ENCODE measurements at places on chromosomes 12 and 14.

- no peaks in the 10 kb centered on the region for H3K36me3 ChIP-seq
- H3K4me3 ChIP-seq, result no peak overlapping the region
Measured at GRCh38 chr14:98070536-98070935, 1201.5 kb downstream of the BCL11B start.

- H3K27ac ChIP-seq, result no peak overlapping the region
- H3K36me3 ChIP-seq, result no peaks in the 10 kb centered on the region
- H3K4me3 ChIP-seq, result no peak overlapping the region
- H3K27me3 ChIP-seq, result peaks cover 7% of the 10 kb centered on the region
Measured at GRCh38 chr12:116621194-116621593, 62.0 kb downstream of the MAP1LC3B2 start.

- H3K27ac ChIP-seq, result no peak overlapping the region
- H3K36me3 ChIP-seq, result no peaks in the 10 kb centered on the region
- DNase-seq, result no peak
- no peak overlapping the region for H3K4me3 ChIP-seq
Measured at GRCh38 chr14:59134307-59134706, 54.2 kb upstream of the DAAM1 start.

DNA sequence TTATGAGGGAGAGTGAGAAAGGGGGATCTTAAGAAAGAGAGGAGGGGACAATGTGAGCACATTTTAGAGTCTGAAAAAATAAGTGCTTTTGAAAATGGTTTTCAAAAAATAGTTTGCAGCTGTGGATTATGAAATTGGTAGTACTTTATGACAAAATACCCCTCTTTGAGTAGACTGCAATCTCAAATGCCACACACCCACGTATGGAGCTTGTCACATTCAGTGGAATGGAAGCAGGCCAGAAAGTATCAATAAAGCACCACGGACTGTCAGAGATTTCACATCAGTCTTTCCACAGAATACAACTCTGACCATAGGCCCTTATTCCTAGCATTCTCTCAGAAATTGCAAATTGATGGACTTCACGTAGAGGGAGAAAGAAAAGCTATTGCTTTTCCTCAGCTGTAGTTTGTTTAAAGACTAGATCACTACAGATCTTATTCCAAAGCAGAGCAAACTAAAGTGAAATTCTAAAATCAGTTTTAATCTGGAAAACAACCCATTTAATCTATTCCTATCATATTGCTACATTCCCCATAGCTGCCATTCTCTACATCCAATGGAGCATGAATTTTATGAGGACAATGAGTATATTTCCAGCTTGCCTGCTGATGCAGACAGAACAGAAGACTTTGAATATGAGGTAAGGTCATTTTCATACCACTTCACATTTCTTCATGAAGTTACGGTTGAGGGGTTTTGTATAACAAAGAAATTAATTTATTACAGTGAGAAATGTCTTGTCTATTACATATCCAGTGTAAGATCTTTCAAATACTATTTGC is 321.3 kb downstream of the PDZRN4 start:
- no peaks in the 10 kb centered on the region for H3K4me1 ChIP-seq
- no peak overlapping the region for H3K27ac ChIP-seq
- H3K4me3 ChIP-seq, result no peak overlapping the region
- H3K36me3 ChIP-seq, result no peaks in the 10 kb centered on the region
- no peaks in the 10 kb centered on the region for H3K27me3 ChIP-seq
- DNase-seq, result no peak

- DNase-seq, result no peak
- H3K4me3 ChIP-seq, result no peak overlapping the region
- H3K4me1 ChIP-seq, result no peaks in the 10 kb centered on the region
- H3K27me3 ChIP-seq, result no peaks in the 10 kb centered on the region
- H3K36me3 ChIP-seq, result no peaks in the 10 kb centered on the region
Measured at GRCh38 chr14:83291714-83292113, 1758.1 kb upstream of the SEL1L start.

GRCh38 chr12:115439008-115439601 is 755.1 kb upstream of the TBX3 start:
- no peak for DNase-seq
- H3K36me3 ChIP-seq, result no peaks in the 10 kb centered on the region
- H3K4me1 ChIP-seq, result no peaks in the 10 kb centered on the region
- H3K27ac ChIP-seq, result no peak overlapping the region
- no peak overlapping the region for H3K4me3 ChIP-seq

GRCh38 chr14:91154851-91155625 is 41.2 kb downstream of the DGLUCY start:
- no peaks in the 10 kb centered on the region for H3K27me3 ChIP-seq
- peaks cover 14% of the 10 kb centered on the region for H3K4me1 ChIP-seq
- no peak overlapping the region for H3K4me3 ChIP-seq
- H3K27ac ChIP-seq, result peak overlapping the region; percentile 21
- no peak for DNase-seq

- H3K27me3 ChIP-seq, result peaks cover 2% of the 10 kb centered on the region
- no peak for DNase-seq
- no peaks in the 10 kb centered on the region for H3K4me1 ChIP-seq
- no peaks in the 10 kb centered on the region for H3K36me3 ChIP-seq
- no peak overlapping the region for H3K27ac ChIP-seq
Measured at GRCh38 chr14:71180397-71180796, 273.1 kb downstream of the PCNX1 start.

DNA sequence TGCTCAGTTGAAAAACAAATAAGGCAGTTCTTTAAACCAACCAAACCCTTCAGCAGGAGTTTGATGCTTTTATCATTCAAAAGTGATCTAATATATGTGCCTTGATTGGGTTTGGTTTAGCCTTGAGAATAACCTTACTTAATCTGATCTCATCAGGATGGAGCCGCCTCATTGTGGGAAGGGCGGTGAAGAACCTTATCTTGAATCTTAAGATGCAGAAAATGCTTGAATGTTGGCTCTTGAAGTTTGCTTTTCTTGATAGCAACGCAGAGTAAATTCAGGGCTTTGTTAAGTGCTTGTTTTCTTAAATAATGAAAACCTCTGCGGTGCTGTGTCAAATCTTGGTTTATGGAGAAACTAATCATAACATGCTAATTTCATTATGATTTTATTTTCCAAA is 138.2 kb downstream of the MON2 start:
- peak overlapping the region; percentile 92 for H3K4me3 ChIP-seq
- no peak for DNase-seq
- peak overlapping the region; percentile 8 for H3K27ac ChIP-seq
- no peaks in the 10 kb centered on the region for H3K27me3 ChIP-seq
- peaks cover 27% of the 10 kb centered on the region for H3K36me3 ChIP-seq

GRCh38 chr12:57993030-57993429 is 51.7 kb downstream of the ATP23 start:
- no peaks in the 10 kb centered on the region for H3K36me3 ChIP-seq
- no peak for DNase-seq
- H3K27me3 ChIP-seq, result no peaks in the 10 kb centered on the region
- no peak overlapping the region for H3K27ac ChIP-seq

DNA sequence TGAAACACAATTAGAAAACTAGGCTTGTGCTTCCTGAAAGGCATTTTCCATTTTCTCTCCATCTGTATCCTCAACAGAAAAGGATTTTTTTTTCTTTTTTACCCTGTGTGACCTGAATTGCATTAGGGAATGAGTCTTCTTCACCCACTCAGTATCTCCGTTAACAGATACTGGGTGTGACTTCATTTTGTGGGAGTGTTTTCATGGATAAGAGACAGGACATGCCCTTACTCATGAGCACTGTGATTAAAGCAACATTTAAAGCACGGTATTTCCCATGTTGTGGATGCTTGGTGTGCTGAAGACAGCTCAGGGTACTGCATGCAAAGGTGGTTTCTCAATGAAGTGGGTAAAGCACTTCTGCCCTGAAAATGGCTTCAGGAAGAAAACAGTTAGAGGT is 1397.3 kb upstream of the TMEM132C start:
- no peak for DNase-seq
- H3K27ac ChIP-seq, result no peak overlapping the region
- H3K27me3 ChIP-seq, result no peaks in the 10 kb centered on the region
- H3K4me1 ChIP-seq, result no peaks in the 10 kb centered on the region
- H3K4me3 ChIP-seq, result no peak overlapping the region

- DNase-seq, result peak; percentile 43
- H3K36me3 ChIP-seq, result peaks cover 6% of the 10 kb centered on the region
- H3K4me1 ChIP-seq, result peaks cover 17% of the 10 kb centered on the region
- no peaks in the 10 kb centered on the region for H3K27me3 ChIP-seq
Measured at GRCh38 chr14:76904740-76905569, 78.7 kb downstream of the LRRC74A start.

GRCh38 chr12:108129017-108129812 is at the start of gene WSCD2:
Gene WSCD2 (plus strand): TSS chr12:108129288. CDS start chr12:108195833, 66,545 bp downstream.
- peaks cover 59% of the 10 kb centered on the region for H3K27me3 ChIP-seq
- peak within 1 kb of the TSS; percentile 12 for H3K4me3 ChIP-seq
- peak; percentile 5 for DNase-seq
- H3K27ac ChIP-seq, result no peak within 1 kb of the TSS
- H3K36me3 ChIP-seq, result no peaks in the 10 kb centered on the region

- no peaks in the 10 kb centered on the region for H3K36me3 ChIP-seq
- H3K27ac ChIP-seq, result no peak overlapping the region
- H3K27me3 ChIP-seq, result no peaks in the 10 kb centered on the region
- H3K4me1 ChIP-seq, result no peaks in the 10 kb centered on the region
- no peak for DNase-seq
Measured at GRCh38 chr14:33332497-33332896, 393.8 kb downstream of the NPAS3 start.

DNA sequence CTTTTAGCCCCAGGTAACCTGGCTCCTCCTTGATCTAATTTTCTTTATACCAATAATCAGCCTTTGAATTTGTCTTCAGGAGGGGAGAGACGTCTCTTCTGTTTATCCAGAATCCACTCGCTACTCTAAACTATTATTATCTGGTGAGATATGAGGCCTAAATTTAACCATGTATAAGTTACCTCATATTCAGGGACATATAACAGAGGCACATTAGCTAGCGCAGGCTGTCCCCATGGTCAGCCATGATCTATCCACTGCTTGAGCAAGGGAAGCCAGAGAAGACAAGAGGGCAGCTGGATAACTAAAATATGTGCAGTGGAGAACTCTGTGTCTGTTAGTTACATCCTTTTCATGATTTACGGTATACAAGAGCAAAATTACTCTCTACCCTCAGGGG is 481.0 kb downstream of the RAD51B start:
- no peak for DNase-seq
- no peak overlapping the region for H3K27ac ChIP-seq
- H3K4me3 ChIP-seq, result no peak overlapping the region
- peaks cover 3% of the 10 kb centered on the region for H3K36me3 ChIP-seq

GRCh38 chr14:99190696-99191394 is 81.2 kb downstream of the BCL11B start:
- peak overlapping the region; percentile 90 for H3K27ac ChIP-seq
- H3K36me3 ChIP-seq, result peaks cover 51% of the 10 kb centered on the region
- H3K4me1 ChIP-seq, result peaks cover 91% of the 10 kb centered on the region
- H3K4me3 ChIP-seq, result peak overlapping the region; percentile 86
- no peaks in the 10 kb centered on the region for H3K27me3 ChIP-seq
- no peak for DNase-seq

DNA sequence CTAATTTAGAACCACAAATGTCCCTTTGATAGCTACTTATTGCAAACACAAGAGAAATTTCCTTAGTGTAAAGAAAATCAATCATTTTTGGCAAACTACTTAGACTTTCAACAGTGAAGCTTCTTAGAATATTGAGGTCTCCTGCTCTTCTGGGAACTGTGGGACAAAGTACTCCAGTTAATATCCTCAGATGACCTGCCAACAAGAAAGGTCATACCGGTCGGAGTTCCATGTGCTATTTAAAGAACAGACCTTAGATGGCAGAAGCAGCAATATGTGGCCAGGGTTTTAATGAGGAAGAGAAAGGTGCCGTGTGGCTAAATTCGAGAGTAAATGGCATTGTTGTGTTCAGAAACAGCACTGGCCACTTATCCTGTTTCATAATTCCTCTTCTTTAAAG is 114.7 kb upstream of the AMIGO2 start:
- no peak overlapping the region for H3K27ac ChIP-seq
- no peaks in the 10 kb centered on the region for H3K27me3 ChIP-seq
- DNase-seq, result no peak

DNA sequence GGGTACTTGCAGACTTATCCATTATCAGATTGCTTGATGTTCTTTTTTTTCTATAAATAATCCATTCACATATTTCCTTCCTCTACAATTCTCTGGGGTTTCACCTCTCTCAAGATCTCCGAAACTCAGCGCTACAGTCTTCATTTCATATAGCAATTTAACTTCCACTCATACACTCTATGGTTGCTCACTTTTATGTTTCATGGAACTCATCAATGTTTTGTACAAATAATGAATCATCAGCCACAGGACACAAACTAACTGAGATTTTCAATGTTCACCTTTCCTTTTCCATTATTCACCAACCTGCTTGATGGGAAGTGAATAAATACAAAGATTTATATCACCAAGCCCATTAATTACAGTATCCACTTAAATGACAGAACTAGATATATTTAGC is 534.7 kb downstream of the LRFN5 start:
- H3K27me3 ChIP-seq, result no peaks in the 10 kb centered on the region
- H3K27ac ChIP-seq, result no peak overlapping the region
- no peak overlapping the region for H3K4me3 ChIP-seq
- no peaks in the 10 kb centered on the region for H3K4me1 ChIP-seq
